ENCODE measurements at places on chromosomes 13 and 19.

GRCh38 chr13:26423629-26424028 is 133.9 kb upstream of the WASF3 start:
- DNase-seq: no peak

DNA sequence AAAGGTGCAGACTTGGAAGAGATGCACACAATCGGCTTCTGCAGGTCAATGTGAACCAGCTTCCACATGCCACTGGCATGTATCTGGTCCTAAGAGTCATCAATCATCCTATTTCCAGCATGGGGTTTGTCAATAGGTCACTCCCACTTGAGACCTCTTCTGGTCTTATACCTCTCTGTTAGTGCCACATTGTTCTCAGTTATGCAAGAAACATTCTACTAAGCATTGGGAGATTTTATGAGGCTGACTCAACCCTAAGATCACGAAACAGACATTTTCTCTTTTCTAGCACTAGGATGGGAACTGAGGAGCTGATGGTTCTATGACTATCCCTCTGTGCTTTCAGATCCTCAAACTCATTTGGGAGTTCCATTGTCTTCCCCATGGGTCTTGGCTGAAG is 581.5 kb upstream of the KLF12 start:
- DNase-seq: no peak

GRCh38 chr13:30429721-30430694 is 7.7 kb downstream of the UBE2L5 start:
- no peak for DNase-seq

- DNase-seq: no peak
These were observed 775.3 kb downstream of the UQCRFS1 start for GRCh38 chr19:28437390-28438346.

DNA sequence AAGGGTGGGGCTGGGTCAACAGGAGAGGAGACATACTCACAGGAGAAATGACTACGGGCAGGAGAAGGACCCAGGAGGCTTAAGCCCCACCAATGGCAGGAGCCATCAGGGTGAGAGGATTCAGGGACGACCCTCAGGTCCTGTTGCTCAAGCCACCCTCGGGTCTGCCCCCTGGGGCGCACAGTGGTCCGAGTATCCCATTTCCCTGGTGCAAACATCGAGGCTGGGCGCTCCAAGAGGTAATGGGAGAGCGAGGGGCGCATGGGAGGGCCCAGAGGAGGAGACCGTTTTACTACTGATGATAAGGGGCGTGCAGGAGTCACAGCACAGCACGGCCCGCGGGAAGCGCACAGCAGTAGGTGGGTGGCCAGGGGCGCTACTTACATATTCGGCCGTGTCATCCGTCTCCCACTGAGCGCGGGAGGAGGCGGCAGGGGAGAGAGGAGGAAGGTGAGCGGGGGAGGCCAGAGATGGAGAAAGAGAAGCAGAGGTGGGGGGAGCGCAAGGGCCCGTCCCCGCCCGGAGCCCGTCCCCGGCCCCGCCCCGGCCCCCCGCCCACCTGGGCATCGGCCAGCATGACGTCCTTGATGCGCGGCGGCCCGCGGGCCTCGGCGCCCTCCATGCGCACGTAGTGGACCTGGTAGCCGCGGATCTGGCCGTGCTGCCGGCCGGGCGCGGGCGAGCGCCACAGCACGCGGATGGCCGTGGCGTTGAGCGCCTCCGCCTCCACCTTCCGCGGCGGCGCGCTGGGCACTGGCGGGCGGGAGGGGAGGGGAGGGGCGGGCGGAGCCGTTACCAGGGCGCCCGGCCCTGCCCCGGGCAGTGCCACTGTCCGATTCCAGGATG is 111.5 kb downstream of the PTPRS start:
- no peak for DNase-seq

DNA sequence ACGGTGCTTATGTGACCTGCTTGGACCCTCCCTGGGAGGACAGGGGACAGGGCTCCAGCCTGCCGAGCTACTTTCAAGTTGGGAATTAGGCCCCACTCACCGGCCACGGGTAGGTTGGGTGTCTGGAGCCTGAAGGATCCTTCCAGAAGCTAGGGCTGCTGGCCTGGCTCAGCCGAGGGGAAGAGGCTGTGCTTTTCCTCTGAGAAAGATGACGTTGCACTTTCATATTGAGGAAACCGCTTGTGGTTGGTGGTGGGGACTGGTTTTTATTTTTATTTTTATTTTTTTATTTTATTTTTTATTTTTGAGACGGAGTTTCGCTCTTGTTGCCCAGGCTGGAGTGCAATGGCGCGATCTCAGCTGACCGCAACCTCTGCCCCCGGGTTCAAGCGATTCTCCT is at the start of gene TMEM150B:
TMEM150B (minus strand) TSS at position 170 of the 400 bp plus-strand sequence. CDS start 4,305 bp downstream, outside the sequence.
- no peak for DNase-seq

- no peak for DNase-seq
These were observed 204.2 kb downstream of the DCLK1 start for GRCh38 chr13:35926859-35927530.

DNA sequence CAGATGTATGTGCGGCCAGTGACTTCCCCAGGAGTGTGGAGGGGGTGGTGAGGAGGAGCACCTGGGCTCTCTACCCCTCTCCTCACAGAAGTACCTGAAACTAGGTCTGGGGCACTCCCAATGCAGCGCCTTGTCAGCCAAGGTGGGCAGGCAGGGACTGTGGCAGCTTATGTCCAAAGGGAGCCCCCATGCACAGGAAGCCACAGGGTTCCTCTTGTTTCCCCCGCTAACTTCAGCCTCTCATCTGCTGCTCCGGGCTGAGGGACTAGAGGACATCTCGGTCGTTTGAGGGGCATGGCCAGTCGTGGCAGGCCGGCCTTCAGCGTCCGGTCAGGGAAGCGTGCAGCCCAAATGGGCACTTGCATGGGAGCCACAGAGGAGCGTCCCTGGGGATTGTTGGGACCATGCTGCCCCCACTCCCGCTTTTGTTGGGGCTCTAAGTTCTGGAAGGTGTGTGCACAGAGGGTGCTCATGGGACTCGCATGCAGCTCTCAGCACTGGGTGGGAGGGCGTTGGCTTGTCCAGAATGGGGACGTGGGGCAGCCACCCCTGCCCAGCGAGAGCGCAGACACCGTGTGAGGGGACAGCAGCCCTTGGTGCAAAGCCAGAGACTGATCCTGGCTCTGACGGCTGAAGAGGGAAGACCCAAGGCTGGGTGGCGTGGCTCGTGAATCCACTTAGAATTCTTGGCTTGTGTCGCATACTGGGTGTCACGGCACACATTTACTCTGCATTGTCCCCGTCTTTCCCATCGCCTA is 16.6 kb upstream of the NPAS1 start:
- DNase-seq: no peak
